Fibroblast of gingiva (primary cell): ENCODE measurements at places on chromosomes 5 and 9.

- no peak for DNase-seq
These were observed 151.7 kb upstream of the ELL2 start for GRCh38 chr5:96113170-96113939.

DNA sequence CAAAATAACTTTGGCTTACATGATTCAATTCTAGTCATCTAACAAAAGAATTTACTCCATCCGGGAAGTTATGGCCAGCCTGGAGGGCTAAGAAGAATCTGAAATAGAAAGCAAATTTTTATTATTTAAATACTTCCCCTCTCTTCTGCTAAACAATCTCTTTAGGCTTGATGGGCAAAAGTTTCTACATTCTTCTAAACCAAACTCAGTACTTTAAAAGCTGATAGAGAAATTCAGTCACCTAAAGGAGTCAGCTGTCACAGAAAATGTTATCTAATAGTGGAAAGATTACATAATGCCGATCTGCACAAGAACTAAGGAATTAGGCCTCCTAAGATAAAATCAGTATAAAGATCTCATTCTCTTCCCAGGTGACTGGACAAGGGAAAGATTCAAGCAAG lies 32.4 kb downstream of the GNAQ start:
- DNase-seq = no peak

GRCh38 chr5:1685066-1685465 lies 114.6 kb downstream of the MRPL36 start:
- no peak for DNase-seq

DNA sequence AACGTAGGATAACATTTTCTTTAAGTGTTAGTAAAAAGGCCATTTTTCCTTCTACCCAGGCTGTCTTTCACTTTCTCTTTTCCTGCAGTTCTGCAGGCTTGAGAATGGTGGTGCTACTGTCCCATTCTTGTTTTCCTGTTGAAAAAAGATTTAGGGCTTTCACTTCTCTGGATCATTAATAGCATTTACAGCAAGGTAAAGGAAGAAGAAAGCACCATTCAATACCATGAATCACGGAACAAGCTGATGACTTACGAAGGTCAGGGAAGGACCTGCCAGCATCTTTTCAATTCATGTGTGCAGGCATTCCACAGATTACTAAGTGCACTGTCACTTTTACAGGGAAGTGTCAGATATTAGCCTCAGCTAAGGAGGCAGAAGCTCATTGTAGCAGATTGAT lies 292.8 kb downstream of the YTHDC2 start:
- DNase-seq = peak; percentile 3

DNA sequence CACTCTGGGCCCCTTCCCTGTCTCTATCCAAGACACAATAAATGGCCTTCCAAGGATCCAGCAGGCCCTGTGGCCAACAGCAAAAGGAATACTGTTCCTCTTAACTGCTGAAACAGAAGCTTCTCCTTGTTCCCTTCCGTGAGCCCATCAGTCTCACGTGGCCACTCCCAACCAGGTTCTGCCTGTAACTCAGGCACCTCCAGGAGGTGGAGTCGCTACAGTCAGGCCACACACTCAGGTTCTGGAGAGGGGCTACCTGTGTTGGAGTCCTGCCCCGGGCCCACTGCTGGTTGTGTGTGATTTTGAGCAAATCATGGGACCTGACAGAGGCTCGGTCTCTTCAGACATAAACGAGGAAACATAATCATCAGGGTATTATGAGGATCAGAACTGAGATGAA lies 10.3 kb downstream of the FAT2 start:
- DNase-seq = no peak

DNA sequence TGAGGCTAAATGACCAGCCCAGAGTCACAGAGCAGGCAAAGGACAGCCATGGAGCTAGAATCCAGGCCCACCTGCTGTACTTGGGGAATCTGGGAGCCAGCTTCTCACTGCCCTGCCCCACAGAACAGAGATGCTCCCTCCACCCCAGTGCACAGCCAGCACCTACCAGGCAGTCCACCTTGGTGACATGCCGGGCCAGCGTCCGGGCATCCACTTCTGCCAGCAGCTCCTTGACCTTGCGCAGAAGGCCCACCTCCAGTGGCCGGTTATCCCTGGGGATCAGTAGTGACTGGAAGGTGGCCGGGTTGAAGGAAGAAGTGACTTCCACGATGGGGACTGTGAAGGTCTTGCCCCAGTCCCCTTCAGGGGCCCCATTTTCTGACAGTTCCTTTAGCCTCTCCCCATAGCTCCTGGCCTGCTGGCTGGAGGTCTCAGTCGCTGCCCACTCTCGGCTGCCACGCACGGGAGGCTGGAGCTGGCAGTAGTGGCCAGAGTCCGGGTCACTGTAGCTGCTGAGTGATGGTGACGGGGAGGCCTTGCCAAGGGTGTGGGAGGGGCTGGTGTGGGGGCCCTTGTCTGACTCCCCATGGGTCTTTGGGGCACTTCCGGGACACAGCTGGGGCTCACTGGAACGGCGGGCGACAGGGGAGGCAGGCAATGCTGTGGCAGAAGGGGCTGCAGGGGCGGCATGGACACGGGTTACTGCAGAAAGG lies 9.5 kb upstream of the TOR2A start:
- no peak for DNase-seq
